ENCODE measurements at places on chromosomes 1 and 21.

GRCh38 chr1:213884942-213885341, 102.8 kb upstream of the PROX1 start:
- DNase-seq: no peak

GRCh38 chr21:45581322-45581712, 39.1 kb upstream of the SLC19A1 start:
- no peak for DNase-seq

GRCh38 chr1:163701783-163702374, 380.1 kb downstream of the NUF2 start:
- DNase-seq: no peak

DNA sequence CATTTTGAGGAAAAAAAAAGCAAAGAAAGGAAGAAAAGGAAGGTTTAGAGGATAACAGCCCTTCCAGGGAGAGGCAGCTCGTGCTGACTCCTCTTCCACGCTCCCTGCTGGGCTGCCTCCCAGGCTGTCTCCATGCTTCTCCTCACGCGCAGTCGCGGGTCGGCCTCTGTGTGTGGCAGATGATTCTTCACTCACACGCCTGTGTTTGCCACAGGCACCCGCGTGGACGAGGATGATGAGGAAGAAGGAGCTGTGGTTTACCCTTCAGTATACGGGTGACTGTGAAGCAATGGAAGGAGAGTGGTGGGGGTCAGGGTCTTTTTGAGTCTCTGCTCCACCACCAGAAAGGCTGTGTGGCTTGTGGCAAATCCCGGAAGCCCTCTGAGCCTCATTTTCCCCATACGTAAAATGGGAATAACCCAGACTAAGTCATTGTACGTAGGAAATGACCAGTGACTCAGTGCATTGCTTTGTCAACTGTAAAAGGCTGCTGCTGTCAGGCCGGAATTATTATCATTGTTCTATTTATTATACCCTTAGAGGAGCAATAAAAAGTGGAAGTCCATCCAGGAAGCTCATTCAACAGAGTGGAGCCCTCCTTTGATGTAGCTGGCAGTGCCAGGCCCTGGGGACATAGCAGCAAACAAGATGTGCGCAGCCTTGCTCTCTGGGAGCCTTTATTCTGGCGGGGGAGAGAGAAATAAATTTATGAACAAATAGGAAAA, 11.9 kb upstream of the SH2D2A start:
- DNase-seq: no peak

- DNase-seq: no peak
These were observed 671.3 kb downstream of the MRPL39 start for GRCh38 chr21:24935991-24936390.

DNA sequence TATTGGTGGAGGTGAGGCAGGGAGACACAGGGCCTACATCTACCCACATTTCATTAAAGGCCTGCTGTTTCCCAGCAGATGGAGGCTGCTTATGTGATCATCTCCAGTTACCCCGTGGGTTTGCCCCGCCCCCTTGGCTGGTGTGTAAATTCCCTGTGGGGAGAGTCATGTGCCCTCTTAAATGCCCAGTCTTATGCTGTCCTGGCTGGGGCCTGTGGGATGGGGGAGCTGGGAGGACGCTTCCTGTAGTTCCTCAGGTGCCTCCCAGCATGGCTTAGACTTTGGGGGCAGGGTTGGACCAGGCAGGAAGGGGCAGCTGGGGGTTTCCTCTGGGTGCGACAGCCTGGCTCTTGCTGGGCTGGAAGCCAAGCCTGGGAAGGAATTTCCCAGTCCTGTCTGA, 15.5 kb upstream of the CITED4 start:
- DNase-seq: peak; percentile 67

GRCh38 chr1:115098979-115099692, 9.8 kb upstream of the TSPAN2 start:
- DNase-seq: no peak

DNA sequence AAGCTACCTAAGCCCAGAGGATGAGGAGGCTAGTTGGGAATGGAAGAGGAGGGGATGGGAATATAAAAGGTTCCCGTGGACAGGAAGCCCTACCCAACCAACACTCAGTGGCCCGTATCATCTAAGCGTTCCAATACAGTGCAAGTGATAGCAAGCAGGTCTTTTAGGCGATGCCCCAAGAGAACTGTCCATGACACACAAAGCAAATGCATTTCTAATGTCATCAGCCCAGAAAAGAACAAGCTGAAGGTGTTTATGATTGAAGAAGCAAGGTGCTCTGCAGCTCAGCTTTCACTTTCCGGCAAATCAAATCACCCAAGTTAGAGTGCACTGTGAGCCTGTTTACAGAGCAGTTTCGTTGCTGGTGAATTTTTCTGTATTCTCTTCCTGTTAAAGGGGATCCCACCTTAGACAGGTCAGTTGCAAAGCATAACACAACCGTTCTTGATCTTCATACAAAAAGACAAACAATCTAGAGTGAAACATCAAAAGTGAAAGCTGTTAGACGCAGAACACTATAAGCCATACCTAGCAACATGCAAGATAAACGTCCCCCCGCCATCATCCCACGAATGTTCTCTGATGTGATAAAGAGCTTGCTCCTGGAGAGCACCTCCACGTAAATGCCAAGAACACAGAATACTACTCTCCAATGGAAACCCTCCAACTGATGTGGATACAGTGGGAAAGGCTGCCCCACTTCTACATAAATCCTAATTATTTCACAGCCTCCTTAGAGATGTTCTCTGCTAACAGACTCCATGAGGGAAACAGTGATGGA, 54.0 kb downstream of the PGBD5 start:
- no peak for DNase-seq

DNA sequence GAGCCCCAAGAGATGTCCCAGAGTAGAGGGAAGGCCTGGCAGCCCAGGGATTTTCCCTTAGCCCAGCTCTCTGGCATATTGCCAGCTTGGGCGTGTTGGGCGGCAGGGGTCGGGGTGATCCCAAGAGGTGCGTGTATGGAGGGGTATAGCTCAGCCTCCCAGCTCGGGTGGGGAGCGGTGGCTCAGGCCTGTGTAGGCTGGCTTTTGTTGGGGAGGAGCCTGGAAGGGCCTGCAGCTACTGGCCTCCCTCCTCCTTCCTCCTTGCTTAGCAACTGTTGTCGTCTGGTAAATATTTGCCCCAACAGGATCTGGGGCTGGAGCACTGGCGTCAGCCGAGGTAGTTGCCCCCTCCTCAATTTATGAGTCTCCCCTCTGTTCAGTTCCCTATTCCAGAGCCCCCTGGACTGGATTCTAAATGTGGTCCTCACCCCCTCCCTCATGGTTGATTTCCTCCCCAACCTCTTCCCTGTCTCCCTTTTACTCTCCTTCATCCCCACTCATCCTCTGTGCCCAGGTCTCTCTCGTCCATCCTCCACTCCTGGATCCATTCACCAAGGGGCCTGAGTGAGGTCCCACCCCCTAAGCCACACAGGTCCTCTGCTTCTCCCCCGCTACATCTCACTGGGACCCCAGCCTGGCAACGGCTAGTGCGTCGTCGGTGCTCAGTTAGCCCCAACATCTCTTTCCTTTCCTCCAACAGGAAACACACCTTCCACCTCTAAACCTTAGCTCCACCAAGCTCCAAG, 10.3 kb upstream of the LMNA start:
- DNase-seq: peak; percentile 94

DNA sequence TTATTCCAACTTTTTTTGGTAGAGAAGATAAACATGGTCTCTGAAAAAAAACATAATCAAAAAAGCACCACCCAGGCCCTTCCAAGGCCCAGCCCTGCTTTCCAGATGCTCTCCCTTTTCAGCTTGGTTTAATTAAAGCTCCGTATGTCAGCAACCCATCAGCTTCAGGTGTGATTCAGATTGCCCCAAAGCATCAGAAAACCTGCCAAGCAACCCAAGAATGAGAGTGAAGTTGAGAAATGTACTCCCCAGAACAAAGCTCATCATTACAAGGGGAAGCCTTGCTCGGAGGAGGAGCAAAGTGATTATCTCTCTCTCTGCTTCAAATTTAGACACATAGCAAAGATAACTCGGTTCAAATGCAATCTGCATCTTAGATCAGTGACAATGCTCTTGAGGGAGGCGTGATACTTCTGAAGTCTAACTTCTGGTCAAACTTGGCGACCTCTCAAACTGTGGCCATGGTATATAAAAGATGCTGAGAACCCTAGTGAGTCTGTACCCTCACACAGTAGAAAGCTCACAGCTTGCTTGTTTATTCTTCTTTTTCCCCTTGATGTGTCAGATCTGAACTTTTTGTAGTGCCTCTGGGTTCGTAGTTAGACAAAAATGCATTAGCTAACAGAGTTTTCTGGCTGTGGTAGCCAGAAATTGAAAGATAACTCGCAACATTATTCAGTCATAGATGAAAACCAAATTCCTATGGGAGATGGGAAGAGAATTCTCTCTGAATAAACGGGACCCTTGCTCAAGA, 63.3 kb upstream of the ZC3H11B start:
- DNase-seq: no peak

GRCh38 chr1:164141797-164142196, 417.2 kb upstream of the PBX1 start:
- no peak for DNase-seq

- no peak for DNase-seq
These were observed 1179.6 kb downstream of the AMY1C start for GRCh38 chr1:104929280-104929679.

- DNase-seq: no peak
These were observed 13.0 kb downstream of the SESN2 start for GRCh38 chr1:28272215-28272852.

GRCh38 chr1:224616756-224617409, 766 bp downstream of the CNIH3 start:
- no peak for DNase-seq

DNA sequence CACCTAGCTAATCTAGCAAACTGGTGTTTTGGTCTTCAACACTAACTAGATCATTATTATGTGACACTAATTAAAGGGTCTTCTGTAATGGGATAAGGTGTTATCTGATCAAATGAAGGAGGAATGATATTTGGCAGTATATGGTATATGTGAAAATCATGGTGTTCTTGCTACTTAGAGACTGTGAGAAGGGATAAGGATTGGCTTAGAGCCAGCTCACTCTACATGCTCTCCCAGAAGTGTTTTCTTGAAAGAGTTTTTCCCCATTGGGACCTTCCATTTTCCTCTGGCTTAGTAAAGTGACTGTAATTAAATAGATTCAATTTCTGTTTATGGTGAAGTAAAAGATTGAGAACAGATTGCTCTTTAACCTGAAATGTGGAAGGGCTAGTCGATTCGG, 71.2 kb upstream of the RGL1 start:
- no peak for DNase-seq

DNA sequence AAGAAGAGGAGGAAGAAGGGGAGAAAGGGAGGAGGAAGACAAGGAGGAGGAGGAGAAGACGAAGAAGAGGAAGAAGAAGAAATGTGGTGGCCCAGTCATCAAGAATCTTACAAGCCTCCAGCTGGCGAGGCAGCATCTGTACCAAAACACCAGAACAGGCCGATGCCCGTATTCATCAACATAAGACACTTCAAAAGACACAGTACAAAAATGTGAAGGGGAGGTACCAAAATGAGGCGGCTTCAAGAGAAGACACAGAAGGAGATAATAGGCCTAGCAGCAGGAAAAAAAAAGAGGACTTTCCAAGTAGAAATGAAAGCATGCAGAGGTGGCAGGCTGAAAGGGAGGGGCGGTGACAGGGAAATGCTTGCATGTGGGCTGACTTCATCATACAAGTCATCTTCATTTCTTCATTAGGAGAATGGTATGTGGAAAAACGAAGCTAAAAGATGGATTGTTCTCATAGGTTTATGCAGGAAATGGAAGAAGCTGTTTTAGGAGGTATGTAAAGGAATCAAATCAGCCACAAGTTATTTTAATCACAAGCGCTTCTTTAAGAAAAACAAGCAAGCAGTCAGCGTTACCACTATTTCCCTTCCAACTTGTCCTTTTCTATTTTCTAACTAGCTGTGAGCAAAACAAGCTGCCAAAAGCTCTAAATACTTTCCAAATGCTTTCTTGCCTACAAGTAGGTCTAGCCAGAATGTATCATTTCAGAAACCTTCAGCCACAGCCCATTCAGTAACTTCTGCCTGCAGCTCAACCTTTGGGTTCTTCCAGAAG, 192.3 kb downstream of the SLC45A1 start:
- DNase-seq: peak; percentile 66

DNA sequence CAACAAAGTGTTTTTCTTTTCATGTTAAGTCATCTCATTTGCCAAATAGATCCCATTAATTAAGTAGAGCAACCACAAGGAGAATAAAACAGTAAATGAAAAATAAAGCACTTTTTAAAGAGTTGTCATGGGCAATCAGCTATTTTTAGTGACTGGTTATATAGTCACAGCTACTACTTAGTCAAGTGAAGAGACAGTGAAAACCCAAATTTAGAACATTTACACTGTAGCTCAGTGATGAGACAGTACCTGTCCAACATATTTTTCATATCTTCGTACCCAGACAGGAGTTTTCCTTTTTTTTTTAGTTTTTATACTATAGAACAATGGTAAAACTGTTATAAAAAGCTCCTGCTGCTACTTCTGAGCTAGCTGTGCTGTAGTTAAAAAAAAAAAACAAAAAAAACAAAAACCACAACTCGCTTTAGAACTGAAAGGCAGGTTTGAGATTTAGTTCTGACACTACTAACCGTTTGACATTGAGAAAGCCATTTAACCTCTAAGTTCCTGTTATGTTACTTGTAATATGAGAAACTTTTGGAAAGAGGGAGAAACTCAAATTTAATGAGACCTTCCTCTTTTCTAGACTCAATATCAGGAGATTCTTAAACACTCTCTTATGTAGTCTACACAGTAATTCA, 777.5 kb downstream of the ADGRL2 start:
- no peak for DNase-seq

- DNase-seq: no peak
These were observed 39.8 kb downstream of the DISC1 start for GRCh38 chr1:231666220-231666936.

- DNase-seq: peak; percentile 61
These were observed 202.1 kb downstream of the NCAM2 start for GRCh38 chr21:21200103-21200938.

- no peak for DNase-seq
These were observed 52.0 kb downstream of the TGFBR3 start for GRCh38 chr1:91833946-91834345.

GRCh38 chr21:40425981-40426380, 421.0 kb downstream of the DSCAM start:
- no peak for DNase-seq

- DNase-seq: no peak
These were observed 34.6 kb downstream of the RUNX3 start for GRCh38 chr1:24895511-24895910.

- no peak for DNase-seq
These were observed 380.6 kb upstream of the NEGR1 start for GRCh38 chr1:72662918-72663317.

DNA sequence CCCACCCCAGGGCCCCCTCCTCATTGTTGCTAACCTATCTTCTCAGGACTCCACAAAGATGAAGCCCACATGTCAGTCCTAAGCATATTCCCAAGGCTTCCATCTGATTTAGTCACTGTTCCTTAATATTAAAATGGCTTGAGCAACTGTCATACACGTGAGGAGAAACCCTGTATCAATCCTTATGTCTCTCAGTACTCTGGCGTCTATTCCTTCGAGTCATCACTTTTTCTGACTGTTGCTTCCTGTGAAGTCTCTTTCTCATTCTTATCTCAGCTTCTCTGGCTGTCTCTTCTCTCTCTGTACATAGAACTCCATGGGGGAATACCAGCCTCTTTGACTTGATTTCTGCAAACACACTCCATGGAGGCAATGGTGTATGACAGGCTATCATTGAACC, 98.4 kb downstream of the C4BPA start:
- DNase-seq: no peak

- DNase-seq: peak; percentile 71
These were observed 32.1 kb downstream of the PCSK9 start for GRCh38 chr1:55071477-55071876.

- no peak for DNase-seq
These were observed 7.7 kb downstream of the KRTAP19-8 start for GRCh38 chr21:31030367-31031106.

GRCh38 chr1:243942196-243943150, 92.4 kb upstream of the AKT3 start:
- no peak for DNase-seq
